CD4-positive, alpha-beta T cell treated with Interleukin-4 for 4 hours (primary cell): ENCODE measurements at places on chromosomes 11 and 22.

DNA sequence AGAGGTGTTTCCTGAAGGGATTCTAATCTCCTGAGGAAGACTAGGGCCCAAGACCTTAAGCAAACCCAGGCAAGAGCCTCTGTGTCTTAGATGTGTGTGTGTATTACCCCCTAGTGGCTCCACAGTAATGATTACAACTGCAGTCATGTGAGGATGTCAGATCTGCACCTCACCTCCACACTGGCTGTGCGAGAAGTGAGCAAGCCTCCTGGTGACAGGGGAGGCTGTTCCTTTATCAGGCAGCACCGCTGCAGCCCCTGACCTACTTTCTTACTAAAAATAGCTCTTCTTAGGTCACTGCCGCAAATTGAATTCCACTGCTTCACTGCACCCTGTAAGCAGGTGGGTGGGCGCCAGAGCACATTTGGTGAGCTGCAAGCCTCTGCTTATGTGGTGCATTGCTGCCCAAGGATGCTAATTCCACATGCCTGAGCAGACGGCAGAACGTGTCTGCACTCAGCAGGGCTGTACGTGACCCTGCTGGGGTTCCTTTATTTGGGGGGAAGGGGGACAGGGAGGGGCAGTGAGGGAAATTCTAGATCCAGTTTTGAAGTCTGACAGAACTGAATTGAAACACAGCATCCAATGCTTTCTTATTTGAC, 112.4 kb downstream of the KCNC1 start:
- no peak for DNase-seq

DNA sequence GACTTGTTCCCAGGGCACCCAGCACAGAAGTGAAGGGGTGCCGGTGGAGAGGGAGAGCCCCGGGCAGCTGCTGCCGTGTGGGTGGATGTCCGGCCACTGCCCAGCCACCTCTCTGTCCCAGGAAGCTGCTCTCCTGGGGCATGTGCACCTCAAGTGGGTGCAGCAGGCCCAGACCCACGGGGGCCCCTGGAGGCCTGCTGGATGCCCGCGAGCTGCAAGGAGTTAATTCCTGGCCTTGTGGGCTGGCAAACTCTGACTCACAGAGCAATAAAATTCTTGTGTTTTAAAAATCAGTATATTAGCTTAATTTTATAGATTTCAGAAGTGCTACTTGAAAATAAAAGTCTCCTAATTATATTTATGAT, 37.4 kb upstream of the KCNQ1OT1 start:
- no peak for DNase-seq

- no peak for DNase-seq
Observed at GRCh38 chr22:34437140-34437539, 516.9 kb upstream of the LARGE1 start.

- DNase-seq, result no peak
Observed at GRCh38 chr11:67486481-67487195, 3.8 kb downstream of the AIP start.

DNA sequence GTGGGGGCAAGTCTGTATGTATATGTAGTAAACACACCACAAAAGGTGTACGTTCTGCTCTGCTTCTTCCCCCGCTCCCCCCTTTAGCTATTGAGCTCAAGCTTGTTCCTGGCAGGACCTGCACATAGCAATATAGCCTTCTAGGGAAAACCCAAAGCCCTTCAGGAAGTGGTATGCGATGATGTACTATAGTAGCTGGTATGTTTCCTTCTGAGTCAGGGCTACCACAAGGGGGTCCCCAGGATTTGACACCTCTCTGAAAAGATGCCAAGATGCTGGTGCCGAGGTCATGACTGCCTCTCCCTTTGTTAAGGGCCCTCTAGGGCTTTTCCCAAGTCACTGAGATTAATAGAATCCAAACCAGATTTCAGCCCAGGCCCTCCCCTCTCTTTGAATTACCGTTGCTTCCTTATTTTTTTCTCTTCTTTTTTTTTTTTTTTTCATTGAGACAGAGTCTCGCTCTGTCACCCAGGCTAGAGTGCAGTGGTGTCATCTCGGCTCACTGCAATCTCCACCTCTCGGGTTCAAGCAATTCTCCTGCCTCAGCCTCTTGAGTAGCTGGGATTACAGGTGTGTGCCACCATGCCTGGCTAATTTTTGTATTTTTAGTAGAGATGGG, 268.4 kb downstream of the ETS1 start:
- DNase-seq, result peak; percentile 91

DNA sequence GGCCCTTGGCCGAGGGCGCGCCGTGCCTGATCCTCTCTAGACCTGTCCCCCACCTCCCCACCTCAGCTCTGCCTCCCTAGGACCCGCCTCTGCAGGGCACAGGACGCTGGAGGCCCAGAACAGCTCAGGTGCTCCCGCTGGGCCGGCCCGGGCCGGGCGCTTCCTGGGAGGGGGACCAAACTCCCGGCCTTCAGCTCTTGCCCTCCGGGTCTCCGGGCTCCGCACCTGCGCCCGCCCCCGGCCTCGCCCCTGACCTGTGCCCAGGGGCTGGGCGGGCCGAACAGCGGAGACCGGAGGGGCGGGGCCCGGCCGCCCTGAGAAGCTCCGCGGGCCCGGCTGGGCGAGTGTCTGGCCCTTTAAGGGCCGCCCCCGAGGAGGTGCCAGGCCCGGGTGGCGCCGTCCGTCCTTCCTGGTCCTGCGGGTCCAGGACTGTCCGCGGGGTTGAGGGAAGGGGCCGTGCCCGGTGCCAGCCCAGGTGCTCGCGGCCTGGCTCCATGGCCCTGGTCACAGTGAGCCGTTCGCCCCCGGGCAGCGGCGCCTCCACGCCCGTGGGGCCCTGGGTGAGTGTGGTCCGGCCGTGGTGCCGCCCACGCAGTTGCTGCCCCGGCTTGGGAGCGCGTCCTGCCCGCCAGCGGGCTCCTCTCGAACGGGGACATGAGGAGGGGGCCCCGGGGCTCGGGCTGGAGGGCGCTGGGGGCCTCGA, at the start of gene SSH3:
Gene SSH3 (plus strand): TSS at position 399 of the 703 bp plus-strand sequence. CDS start 96 bp downstream, at position 495.
- peak; percentile 33 for DNase-seq

- no peak for DNase-seq
Observed at GRCh38 chr11:68181719-68182451, 31.2 kb downstream of the KMT5B start.

DNA sequence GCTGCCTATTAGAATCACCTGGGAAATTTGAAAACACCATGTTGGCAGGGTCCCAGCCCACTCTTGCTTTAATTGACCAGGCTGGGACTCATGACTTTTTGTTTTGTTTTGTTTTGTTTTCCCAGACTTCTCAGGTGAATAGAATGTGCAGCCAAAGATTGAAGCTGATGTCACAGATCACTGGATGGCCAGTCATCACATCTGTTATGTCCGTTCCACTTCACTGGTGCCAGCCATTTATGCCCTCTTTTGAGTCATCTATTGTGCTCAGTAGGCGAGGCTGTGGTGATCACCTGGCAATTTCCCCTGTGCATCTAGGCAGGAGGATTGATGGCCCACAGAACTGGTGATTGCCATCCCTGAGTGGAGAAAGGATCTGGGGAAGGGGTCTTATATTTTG, 297.3 kb downstream of the INSC start:
- no peak for DNase-seq

- DNase-seq, result no peak
Observed at GRCh38 chr11:14290422-14290821, 68.6 kb downstream of the RRAS2 start.

DNA sequence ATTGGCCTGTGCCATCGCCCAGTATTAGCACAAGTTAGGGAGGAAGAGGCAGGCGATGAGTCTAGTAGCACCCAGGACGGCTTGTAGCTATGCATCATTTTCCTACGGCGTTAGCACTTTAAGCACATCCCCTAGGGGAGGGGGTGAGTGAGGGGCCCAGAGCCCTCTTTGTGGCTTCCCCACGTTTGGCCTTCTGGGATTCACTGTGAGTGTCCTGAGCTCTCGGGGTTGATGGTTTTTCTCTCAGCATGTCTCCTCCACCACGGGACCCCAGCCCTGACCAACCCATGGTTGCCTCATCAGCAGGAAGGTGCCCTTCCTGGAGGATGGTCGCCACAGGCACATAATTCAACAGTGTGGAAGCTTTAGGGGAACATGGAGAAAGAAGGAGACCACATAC, 4.3 kb downstream of the TMEM25 start:
- no peak for DNase-seq

GRCh38 chr11:68498903-68499883, 38.6 kb downstream of the PPP6R3 start:
- no peak for DNase-seq

GRCh38 chr22:32335471-32335870, 22.2 kb upstream of the RFPL3 start:
- no peak for DNase-seq

- no peak for DNase-seq
Observed at GRCh38 chr22:26323013-26323412, 106.0 kb upstream of the ASPHD2 start.

DNA sequence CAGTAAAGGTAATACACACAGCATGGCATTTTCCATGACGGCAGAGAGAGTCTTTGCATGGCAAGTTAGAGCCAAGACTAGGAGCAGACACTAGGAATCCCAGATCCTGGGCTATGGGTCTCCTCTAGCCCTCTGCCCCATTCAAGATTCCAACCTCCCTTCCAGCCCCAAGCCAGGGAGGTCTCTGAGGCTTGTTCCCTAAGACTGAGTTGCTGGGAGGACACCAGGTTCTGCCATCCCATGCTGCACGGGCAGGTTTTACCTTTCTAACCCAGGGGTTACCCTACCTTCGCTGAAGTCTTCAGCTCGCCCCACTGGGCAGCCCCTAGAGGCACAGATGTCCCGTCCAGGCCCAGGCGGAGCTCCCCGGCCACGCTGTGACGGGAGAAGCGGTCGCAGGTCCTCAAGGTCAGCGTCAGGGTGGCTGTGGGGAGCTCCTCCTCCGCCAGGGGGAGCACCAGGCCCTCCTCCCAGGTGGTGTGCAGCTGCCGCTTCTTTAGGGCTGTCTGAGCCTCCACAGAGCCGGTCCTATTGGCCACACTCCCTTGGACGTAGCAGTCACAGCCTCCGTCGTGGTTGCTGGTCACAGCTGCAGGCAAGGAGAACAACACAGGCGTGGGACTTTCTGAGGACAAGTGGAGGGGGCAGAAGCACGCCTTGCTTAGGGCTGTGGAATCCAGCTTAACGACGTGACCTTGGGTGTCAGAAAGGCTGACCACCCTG, 33.8 kb downstream of the SYT13 start:
- no peak for DNase-seq

- peak; percentile 65 for DNase-seq
Observed at GRCh38 chr22:46036558-46037408, 59.8 kb upstream of the WNT7B start.

DNA sequence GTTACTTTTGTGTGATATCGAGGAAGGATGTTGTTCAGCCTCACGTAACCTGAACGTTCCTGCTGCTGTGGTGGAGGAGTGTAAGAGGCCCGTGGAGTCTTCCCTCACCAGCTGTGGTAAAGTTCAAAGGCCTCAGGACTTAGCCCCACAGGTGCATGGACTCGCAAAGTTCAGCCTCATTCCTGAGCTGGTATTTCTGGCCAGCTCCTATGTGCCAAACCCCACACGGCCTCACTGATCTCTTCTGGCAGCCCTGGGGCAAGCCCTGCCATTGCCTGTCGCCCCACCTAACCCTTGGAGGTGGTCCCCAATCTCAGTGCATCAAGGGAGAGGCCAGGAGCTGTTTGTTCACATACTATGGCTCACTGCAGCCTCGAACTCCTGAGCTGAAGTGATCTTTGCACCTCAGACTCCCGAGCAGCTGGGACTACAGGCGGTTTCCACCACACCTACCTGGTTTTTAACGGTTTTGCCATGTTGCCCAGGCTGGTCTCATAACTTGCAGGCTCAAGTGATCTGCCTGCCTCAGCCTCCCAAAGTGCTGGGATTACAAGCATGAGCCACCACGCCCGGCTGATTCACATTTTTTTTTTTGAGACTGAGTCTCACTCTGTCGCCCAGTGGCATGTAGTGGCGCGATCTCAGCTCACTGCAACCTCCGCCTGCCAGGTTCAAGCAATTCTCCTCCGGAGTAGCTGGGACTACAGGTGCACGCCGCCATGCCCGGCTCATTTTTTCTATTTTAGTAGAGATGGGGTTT, 2.2 kb downstream of the PHRF1 start:
- DNase-seq, result no peak

GRCh38 chr11:38839071-38839470, 2241.0 kb upstream of the RAG2 start:
- no peak for DNase-seq

DNA sequence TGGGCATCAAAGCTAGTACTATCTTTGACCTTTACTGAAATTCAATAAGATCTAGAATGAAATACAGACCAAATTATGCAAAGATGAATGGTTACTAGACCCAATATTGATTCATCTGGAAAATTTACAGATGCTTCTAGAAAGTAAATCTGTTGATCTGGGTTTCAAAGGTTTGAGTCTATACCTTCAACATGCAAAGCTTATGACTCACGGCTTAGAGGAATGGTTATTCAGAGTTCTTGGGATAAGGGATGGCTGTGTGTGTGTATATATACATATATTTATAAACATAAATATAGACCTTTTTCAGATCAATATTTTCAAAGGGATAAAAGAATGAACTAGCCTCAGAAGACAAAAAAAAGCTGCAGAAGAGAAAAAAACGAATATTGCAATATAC, 1.3 kb downstream of the SPTY2D1 start:
- no peak for DNase-seq

- DNase-seq, result no peak
Observed at GRCh38 chr22:27706489-27706888, 95.1 kb downstream of the MN1 start.

DNA sequence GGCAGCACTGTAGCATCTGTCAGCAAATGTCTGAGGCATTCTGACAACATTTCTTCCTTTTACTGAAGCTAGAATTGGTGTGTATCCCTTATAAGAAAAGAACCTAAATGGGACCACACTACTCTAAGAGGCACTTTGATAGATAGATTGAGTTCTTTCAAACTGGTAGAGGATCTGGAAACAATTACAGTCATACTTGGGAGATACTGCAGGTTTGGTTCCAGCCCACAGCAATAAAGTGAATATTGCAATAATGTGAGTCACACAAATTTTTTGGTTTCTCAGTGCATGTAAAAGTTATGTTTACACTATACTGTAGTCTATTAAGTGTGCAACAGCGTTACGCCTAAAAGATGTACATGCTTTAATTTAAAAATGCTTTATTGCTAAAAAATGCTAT, 96.9 kb downstream of the SBF2 start:
- DNase-seq, result no peak
